ENCODE measurements at places on chromosomes 16 and 17.

DNA sequence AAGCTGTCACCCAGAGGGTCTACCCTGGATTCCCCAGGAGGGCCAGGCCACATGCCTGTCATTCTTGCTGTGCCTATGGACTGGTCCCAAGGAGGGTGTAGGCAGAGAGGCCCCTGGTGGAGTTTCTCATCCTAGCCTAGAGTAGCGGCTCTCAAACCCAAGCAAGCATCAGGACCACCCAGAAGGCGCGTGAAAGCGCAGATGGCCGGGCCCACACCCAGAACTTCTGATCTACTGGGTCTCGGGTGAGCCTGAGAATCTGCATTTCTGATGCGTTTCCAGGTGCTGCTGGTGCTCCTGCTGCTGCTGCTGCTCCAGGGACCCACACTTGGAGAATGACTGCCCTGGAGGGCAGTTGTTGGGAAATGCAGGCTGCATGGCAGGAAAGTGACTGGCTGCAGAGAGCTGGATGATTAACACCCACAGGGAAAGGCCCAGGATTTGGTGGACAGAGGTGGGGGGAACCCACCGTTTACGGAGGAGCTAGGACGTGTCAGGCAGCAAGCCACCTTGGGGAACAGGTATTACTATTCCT is 9.5 kb upstream of the OSGIN1 start:
- no peak for DNase-seq

DNA sequence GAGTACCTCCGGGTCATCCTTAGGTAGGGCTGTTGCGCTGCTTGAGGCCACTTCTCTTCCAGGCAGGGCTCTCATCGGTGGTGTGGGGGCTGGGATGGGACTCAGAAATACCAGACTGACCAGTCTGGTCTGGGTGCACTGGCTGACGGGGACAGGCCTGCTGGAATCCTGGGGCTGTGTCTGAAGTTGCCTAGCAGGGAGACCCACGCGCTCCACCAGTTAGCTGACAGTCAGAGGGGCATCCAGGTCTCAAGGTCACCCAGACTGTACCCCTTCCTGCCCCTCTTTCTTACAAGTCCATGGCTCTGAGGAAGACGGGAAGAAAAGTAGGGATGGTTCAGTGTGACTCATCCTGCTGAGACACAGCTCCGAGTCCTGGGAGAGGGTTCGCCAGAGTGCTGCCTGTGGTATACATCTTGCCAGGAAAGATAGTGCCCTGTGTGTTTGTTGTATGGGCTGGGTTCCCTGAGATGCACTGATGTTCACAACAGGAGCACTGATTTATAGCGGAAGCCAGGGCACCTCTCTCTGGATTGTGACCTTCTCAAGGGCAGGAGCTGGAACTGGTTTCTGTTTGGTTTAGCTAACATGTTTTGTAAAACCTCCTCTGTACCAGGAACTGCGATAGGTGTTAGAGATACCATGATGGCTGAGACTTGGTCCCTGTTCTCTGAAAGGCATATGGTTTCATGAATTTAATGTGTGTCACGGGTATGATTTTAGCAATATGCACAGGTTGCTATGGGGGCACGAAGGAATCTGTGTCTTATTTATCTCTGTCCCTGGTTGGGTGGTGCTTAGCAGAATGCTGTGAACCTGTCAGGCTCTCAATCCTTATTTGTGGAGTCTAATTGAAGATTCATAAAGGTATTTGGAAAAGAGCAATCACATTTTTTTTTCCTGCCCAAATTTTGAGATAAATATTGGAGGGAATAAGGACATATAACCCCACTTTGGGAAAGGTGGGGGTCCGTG is 97.5 kb downstream of the OR1D5 start:
- no peak for DNase-seq

DNA sequence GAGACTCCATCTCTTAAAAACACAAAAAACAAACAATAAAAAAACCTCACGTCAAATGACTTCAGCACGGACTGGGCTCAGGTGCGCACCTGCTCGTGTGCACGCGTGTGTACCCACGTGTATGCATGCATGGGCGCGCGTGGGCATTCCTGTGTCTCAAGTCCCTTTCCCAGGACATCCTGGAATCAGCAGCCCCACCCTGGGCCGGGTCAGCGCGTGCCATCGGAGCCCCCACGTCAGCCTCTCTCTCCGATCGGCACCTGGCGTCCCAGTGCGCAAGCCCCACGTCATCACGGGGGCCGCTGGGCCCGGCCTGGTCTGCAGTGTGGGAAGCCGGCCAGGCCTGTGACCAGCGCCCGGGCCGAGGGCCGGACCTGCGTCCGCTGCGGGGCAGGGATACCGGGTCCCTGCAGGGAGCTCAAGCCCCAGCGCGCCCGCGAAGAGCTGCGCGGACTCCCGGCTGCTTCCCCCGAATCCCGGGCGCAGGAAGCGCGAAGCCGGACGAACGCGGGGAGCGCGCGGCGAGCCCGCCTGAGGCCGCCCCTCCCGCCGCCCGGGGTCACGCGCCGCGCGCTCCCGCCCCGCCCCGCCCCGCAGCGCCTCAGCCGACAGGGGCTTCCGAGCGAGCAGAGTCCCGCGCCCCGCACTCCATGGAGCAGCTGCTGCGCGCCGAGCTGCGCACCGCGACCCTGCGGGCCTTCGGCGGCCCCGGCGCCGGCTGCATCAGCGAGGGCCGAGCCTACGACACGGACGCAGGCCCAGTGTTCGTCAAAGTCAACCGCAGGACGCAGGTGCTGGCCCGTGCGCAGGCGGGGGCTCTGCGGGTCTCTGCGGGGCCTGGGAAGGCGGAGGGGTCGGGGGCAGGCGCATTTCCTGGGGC is at the start of gene FN3K:
Gene FN3K (plus strand): TSS at position 629 of the 880 bp plus-strand sequence. CDS start 22 bp downstream, at position 651.
- DNase-seq, result peak; percentile 54

DNA sequence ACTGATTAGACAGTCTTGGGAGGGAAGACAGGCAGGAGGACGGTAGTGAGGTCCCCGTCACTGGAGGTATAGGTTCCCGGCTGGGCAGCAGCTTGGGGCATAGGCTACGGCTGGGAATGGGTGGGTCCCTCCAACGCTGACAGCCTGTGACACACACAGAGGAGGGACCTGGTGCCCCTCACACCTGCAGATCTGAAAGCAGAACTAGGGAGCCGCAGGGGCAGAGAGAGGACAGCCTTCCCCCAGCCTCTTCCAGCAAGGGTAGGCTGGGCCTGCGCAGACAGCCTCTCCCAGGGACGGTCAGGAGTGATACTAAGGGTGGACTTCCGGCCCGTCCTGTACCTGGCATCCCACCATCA is 2.0 kb downstream of the P2RX1 start:
- DNase-seq, result no peak

GRCh38 chr16:78915811-78916345 is 684.7 kb downstream of the MAF start:
- DNase-seq, result no peak

GRCh38 chr16:4611337-4612021 is 3.2 kb downstream of the UBALD1 start:
- DNase-seq, result no peak

- DNase-seq, result no peak
Observed at GRCh38 chr16:46737621-46738214, 10.4 kb downstream of the MYLK3 start.

GRCh38 chr17:42543190-42544079 is 7.4 kb downstream of the NAGLU start:
- DNase-seq, result no peak

DNA sequence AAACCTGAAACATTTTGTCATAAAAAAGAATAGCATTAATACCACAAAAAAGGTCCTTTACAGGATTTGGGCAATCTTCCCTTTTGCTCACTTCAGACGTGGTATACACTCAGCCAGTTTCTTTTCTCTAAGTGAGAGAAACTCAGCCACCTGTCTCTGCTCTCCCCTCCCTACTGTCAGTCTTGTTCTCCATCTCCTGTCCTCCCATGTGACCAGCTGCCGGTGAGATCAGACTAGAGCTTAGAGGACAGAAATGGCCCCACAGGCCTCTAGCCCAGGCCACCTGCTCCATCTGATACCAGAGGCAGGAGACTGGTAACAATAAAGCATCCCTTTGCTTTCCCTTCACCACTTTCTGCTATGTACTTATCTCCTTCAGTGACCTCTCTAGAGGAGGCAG is 34.9 kb downstream of the CMC2 start:
- DNase-seq, result no peak

- no peak for DNase-seq
Observed at GRCh38 chr16:10009684-10010083, 172.5 kb downstream of the GRIN2A start.

DNA sequence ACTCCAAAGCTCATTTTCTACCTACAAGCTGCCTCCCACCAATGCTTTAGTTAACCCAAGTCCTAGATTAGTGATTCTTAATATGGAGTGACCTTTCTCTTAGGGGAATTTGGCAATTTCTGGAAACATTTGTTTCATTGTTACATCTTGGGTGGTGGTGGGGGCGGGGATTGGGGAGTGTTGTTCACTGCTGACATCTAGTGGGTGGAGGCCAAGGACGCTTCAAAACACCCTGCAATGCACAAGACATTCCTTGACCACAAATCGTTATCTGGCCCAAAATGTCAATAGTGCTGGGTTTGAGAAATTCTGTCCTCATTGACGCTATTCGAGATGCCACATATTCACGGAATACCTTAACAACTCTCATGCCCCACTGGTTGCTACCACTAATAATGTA is 282.9 kb downstream of the RBFOX1 start:
- no peak for DNase-seq

GRCh38 chr16:81737885-81738536 is 41.1 kb upstream of the PLCG2 start:
- peak; percentile 90 for DNase-seq

- DNase-seq, result peak; percentile 81
Observed at GRCh38 chr17:78132084-78132676, 1.6 kb downstream of the TMC8 start.

DNA sequence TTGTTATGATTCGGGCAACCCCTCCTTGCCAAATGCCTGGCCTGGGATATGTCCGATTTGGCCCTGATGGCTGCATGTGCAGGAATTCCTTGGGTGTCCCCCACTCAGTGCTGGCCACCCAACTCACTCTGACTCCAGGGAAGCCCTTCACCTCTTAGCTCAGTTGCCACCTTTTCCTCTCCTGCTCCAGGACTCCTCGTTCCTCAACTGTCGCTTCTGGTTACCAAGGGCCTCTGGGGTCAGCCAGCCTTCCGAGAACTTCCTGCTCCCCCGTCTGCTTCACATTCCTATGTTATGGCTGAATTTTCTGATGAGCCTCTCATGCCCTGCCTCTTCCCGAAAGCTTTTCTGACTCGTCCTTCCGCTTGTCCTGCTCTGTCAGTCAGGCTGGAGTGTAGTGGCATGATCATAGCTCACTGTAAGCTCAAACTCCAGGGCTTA is 63.5 kb downstream of the SPACA3 start:
- DNase-seq, result no peak

- DNase-seq, result peak; percentile 97
Observed at GRCh38 chr16:28935924-28936783, 4.4 kb downstream of the CD19 start.

- no peak for DNase-seq
Observed at GRCh38 chr17:62751060-62751691, 56.9 kb downstream of the MARCHF10 start.

DNA sequence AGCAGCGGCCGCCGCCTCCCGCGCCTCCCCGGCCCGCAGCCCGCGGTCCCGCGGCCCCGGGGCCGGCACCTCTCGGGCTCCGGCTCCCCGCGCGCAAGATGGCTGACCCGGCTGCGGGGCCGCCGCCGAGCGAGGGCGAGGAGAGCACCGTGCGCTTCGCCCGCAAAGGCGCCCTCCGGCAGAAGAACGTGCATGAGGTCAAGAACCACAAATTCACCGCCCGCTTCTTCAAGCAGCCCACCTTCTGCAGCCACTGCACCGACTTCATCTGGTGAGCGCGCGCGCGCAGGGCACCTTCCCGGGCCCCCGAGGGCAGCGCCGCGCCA is 258 bp downstream of the PRKCB start:
- DNase-seq, result no peak

- no peak for DNase-seq
Observed at GRCh38 chr16:68740628-68741346, 3.7 kb downstream of the CDH1 start.

GRCh38 chr16:4675864-4676786 is 17.2 kb upstream of the NUDT16L1 start:
- peak; percentile 85 for DNase-seq

DNA sequence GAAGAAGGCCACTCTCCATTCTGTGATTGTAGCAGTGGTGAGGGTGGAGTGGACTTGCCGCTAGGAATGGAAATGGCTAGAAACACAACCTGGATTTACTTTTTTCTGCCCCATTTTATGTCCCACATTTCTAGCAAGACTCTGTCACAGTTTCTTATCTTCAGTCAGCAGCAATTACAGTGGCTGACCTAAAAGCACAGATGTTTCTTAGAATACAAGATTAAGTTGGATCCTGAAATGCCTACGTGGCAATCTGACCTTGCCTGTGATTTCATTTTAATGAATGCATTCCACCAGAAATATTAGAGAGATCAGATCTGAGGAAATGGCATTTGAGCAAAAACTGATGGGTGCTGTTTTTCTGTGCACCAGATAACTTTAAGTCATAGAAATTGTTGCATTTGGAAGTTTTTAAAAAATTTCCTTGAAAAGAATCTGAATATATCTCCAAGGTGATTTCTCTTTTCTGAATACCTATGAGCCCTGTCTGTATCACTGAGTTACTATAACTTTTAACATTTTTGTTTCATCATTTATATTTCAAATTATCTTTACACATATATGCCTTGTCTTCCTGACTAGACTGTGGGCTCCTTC is 5.4 kb downstream of the HEATR3 start:
- DNase-seq, result no peak
